Breast epithelium (tissue), 4 donors: ENCODE measurements at places on chromosomes 16 and 17. TPM values are rescaled to one million over a fixed set of nuclear protein-coding genes. Genes with fewer than 3 reads are reported as not detected.

The EFNB3 gene
- total RNA-seq: 3.3 TPM

The CCDC43 gene
- 22.8 TPM for total RNA-seq

DNA sequence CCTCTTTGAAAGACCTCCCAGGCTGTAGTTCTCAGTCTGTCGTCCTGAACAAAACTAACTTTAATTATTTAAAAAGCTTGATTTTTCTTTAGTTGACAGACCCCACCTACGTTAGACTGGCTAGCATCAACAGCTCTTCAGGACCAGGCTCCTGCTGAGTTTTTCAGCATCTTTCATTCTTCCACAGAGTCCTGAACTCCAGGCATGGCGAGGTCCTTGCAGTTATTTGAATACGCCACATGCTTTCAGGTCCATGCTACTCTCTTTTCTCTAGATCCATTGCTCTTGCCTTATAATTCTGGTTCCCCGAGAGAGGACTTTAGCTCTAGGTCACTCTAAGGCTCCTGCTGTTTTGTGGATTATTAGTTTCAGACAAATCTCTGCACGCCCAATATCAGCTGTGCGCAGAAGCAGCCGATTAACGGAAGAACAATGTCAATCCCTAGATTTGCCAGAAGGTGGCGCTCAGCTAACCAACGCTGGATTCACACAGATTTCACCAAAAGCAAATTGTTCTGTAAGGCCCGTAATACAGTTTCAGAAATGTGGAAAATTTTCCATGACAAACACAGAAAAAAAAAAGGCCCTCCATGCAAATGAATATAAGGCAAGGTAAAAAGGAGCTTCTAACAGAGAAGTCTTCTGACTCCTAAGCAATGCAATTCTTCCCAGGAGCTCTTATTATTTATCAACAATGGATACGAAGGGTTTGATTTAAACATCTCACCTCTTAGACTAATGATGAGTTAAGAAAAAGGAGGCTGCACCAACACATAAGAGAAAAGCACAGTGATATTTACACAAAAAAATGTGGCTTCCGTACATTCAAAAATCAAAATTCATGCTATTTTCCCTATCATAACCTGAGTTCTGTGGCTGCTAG lies 33.5 kb upstream of the BCO1 start:
- no peak for DNase-seq

GRCh38 chr17:21278450-21279197 lies 5.9 kb upstream of the MAP2K3 start:
- DNase-seq: peak; percentile 60

GRCh38 chr17:40060887-40061608 lies 1.7 kb upstream of the THRA start:
- DNase-seq: no peak

- DNase-seq: no peak
Observed at GRCh38 chr17:80492343-80493136, 16.1 kb upstream of the NPTX1 start.

- DNase-seq: no peak
Observed at GRCh38 chr17:50785946-50786570, 18.7 kb upstream of the ANKRD40CL start.

DNA sequence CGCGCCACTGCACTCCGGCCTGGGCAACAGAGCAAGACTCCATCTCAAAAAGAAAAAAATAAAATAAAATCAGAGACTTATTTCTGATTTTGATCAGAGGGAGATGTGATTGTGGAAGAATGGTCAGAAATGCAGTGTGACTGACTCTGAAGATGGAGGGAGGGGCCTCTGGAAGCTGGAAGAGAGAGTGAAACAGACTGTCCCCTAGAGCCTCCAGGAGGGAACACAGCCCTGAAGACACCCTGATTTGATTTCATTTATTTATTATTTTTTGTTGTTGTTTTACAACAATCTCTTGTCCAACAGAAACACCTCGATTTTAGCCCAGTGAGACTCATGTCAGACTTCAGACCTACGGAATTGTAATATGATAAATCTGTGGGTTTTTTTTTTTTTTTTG lies 26.1 kb downstream of the BCL7C start:
- no peak for DNase-seq
